ENCODE measurements at places on chromosomes 11 and 22. TPM values are rescaled to one million over a fixed set of nuclear protein-coding genes. Genes with fewer than 3 reads are reported as not detected.

DNA sequence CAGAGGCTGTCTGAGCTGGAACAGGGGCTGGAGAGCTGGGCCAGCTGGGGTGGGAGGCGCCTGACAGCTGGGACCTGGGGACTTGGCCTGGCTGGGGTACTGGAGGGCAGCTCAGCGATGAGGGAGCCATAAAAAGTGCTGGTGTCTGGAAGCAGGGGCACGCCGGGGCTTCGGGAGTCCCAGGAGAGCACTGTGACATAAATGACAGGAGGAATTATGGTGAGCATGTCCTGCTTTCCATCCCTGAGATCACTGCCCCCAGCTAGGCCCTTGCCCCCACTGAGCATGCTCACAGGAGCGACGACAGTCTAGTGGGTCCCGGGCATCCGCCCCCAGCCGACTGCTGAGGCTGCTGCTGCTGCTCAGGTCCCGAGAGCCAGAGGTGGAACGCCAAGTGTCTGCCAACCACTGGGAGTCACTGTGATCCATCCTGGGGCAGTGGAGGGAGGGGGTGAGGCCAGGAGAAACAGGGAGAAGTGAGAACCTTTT, 6.2 kb downstream of the ROBO4 start:
- peaks cover 70% of the 10 kb centered on the region for H3K4me1 ChIP-seq
- peak overlapping the region; percentile 41 for H3K27ac ChIP-seq
- no peak for DNase-seq
- H3K36me3 ChIP-seq, result no peaks in the 10 kb centered on the region

DNA sequence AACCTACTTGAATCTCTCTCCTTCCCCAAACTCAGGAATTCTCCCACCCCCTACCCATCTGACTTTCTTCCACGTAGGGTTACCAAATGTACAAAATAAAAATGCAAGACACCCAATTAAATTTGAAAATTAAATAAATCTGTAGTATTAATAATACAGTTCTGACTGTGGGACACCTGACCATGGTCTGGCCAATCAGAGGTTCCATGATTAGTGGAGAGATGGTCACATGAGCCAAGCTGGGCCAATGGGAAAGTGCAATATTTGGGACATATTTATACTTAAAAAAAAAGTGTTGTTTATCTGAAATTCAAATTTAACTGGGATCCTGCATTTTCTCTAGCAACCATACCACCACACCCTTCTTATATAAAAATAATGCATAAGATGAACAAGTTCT, 29.8 kb upstream of the ASPHD2 start:
- no peak overlapping the region for H3K4me3 ChIP-seq
- H3K27me3 ChIP-seq, result no peaks in the 10 kb centered on the region
- no peak for DNase-seq
- H3K27ac ChIP-seq, result no peak overlapping the region
- no peaks in the 10 kb centered on the region for H3K36me3 ChIP-seq

- DNase-seq, result no peak
- no peaks in the 10 kb centered on the region for H3K36me3 ChIP-seq
- no peaks in the 10 kb centered on the region for H3K4me1 ChIP-seq
- H3K4me3 ChIP-seq, result no peak overlapping the region
Observed at GRCh38 chr11:133714471-133715375, 130.6 kb downstream of the SPATA19 start.

DNA sequence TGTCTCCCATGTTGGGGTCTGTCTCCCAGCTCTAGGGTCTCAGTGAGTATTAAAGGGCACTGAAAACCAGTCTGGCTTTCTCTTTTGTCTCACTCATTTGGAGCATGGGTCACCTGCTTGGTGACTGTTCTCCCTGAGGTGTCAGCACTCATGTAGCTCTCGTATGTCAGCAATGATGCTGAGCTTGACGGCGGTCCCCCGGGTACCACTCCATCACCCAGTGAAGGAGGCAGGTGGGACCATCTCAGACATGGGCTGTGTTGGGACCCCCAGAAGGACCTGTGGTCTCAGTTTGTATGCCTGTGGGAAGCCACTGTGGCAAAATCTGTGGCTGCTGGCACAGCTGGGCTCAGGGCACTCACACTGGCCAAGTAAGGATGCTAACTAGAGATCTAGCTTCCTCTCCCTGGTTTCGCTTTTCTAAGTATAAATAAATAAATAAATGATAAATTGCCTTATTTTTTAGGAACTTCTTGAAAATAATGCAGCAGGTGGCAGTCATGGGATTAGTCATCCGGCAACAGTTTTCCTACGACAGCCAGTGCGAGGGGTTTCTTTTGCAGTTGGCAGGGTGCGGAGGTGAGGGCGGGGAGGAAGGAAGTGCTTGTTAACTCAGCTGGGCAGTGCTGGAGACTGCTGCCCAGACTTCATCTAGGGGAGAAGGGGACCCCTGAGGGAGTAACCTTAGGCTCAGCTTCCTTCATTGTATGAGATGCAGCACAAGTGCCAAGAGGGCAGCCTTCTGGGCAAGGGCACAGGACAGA, 48.8 kb downstream of the OSBP2 start:
- no peaks in the 10 kb centered on the region for H3K36me3 ChIP-seq
- no peak overlapping the region for H3K4me3 ChIP-seq
- DNase-seq, result no peak
- no peaks in the 10 kb centered on the region for H3K27me3 ChIP-seq
- H3K27ac ChIP-seq, result no peak overlapping the region

- peaks cover 4% of the 10 kb centered on the region for H3K27me3 ChIP-seq
- no peak overlapping the region for H3K27ac ChIP-seq
- H3K4me1 ChIP-seq, result peaks cover 19% of the 10 kb centered on the region
- no peak overlapping the region for H3K4me3 ChIP-seq
- H3K36me3 ChIP-seq, result peaks cover 22% of the 10 kb centered on the region
- no peak for DNase-seq
Observed at GRCh38 chr11:293852-294661, 5.1 kb downstream of the PGGHG start.

- peak overlapping the region; percentile 97 for H3K27ac ChIP-seq
- H3K4me3 ChIP-seq, result peak overlapping the region; percentile 97
- peaks cover 54% of the 10 kb centered on the region for H3K4me1 ChIP-seq
- no peaks in the 10 kb centered on the region for H3K27me3 ChIP-seq
- peaks cover 16% of the 10 kb centered on the region for H3K36me3 ChIP-seq
Observed at GRCh38 chr11:75350743-75351540, 519 bp downstream of the ARRB1 start.

- peaks cover 33% of the 10 kb centered on the region for H3K36me3 ChIP-seq
- no peak overlapping the region for H3K4me3 ChIP-seq
- H3K27ac ChIP-seq, result peak overlapping the region; percentile 82
- no peaks in the 10 kb centered on the region for H3K27me3 ChIP-seq
- H3K4me1 ChIP-seq, result peaks cover 79% of the 10 kb centered on the region
Observed at GRCh38 chr11:114196997-114197703, 99.0 kb upstream of the NNMT start.

- H3K27me3 ChIP-seq, result no peaks in the 10 kb centered on the region
- DNase-seq, result no peak
- H3K36me3 ChIP-seq, result no peaks in the 10 kb centered on the region
- H3K4me3 ChIP-seq, result no peak overlapping the region
Observed at GRCh38 chr11:60768202-60768601, 11.5 kb downstream of the MS4A15 start.

GRCh38 chr22:50734343-50734771, 3.6 kb upstream of the ACR start:
- no peak overlapping the region for H3K4me3 ChIP-seq
- no peak for DNase-seq

TRIM5 gene
- 37.1 TPM for total RNA-seq

C11orf97 gene
- 2.5 TPM for total RNA-seq

OLFML1 gene
- total RNA-seq, result 23.2 TPM
